ENCODE measurements at places on chromosomes 11 and 22.

DNA sequence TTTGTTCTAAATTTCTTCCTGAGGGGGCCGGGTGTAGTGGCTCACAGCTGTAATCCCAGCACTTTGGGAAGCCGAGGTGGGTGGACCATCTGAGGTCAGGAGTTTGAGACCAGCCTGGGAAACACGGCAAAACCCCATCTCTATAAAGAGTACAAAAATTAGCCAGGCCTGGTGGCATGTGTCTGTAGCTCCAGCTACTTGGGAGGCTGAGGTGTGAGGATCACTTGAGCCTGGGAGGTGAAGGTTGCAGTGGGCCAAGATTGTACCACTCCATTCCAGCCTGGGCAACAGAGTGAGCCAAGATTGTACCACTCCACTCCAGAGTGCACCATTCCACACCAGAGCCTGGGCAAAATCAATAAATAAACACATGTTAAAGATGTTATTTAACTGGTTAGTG, 20.6 kb upstream of the TOP3B start:
- DNase-seq, result no peak

DNA sequence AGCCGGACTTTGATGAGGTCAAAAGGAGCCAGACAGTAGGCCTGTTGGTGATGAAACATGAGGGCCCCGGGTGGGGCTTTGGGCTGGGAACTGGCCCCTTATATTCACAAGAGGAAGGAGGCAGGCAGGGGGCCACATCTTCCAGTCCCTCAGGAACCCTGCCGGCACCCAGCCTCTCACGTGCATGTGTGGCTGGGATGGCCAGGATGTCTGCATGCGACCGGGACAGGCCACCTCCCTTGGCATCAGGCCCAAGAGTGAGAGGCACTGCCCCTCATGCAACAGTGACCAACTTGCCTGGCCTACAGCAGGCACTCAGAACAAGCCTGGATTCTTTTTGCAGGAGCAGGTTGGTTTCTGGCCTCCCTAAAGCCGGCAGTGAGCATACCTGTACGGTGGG, 5.4 kb downstream of the SLC25A45 start:
- no peak for DNase-seq

DNA sequence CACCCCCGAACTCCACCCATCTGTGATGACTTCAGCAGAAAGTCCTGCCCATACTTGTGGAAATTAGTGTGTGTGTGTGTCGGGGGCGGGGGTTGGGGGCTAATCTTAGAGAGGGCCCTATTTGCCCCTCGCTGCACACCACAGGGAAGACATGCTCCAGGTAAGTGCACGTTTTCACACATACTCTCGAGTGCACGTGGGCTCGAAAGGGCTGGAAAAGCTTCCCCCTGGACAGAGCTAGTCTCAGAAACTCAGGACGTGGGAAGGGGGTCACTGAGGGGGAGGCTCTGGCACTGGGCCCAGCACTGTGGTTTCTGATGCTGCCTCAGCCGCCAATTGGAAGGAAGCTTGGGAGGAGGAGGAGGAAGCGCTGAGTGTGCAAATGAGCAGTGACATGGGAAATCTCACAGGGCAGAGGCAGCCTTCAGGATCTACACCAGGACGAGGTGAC, 40.7 kb upstream of the CD82 start:
- DNase-seq, result no peak

- no peak for DNase-seq
These were observed 36.0 kb downstream of the PHLDB1 start for GRCh38 chr11:118643142-118643994.

- no peak for DNase-seq
These were observed 788.3 kb downstream of the NTM start for GRCh38 chr11:132158696-132159095.

- DNase-seq, result no peak
These were observed 86.4 kb downstream of the GRK3 start for GRCh38 chr22:25650833-25651232.

GRCh38 chr11:95556011-95556341, 233.6 kb downstream of the FAM76B start:
- no peak for DNase-seq

DNA sequence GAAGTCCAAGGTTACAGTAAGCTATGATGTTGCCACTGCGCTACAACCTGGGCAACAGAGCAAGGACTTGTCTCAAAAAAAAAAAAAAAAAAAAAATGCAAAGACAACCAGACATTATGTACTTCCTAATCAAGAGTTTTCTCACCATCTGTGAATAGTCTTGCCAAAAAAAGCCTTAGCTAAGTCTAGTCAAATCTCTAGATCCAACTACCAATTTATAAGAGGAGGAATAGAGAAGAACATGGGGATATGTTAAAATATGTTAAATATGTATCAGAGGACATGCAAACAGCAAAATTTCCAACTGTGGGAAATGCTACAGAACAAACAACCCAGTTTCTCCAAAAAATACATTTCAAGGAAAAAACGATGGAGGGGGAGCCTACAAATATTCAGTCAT, 45.6 kb downstream of the USP28 start:
- DNase-seq, result no peak

- no peak for DNase-seq
These were observed 34.6 kb upstream of the CEP126 start for GRCh38 chr11:101880222-101880621.

DNA sequence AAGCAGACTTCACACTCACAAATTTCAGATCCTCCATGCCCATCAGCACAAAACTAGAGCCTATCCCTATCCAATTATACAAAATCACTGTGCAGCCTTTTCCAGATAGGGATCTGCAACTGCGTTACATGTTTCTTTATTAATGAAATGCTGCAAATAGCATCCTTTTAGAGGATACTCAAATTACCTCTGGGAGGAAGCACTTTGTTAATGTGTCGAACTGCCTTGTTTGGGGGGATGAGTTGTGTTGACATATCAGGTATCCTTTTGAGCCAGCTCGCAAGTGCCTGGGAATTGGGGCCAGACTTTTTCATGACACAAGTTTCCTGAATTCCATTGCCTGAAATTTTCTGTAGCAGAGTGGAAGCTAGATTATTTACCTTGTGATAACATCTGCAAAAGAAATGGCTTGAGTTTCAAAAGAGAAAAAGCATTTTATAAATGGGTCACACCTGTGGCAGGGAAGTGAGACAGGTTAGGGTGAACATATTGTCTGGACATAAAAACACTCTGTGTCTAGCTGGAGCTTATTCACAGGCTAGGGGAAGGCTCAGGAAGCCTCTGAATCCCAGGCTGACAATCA, 299.1 kb upstream of the MTNR1B start:
- no peak for DNase-seq

- no peak for DNase-seq
These were observed 887.6 kb downstream of the OPCML start for GRCh38 chr11:132644520-132645239.

DNA sequence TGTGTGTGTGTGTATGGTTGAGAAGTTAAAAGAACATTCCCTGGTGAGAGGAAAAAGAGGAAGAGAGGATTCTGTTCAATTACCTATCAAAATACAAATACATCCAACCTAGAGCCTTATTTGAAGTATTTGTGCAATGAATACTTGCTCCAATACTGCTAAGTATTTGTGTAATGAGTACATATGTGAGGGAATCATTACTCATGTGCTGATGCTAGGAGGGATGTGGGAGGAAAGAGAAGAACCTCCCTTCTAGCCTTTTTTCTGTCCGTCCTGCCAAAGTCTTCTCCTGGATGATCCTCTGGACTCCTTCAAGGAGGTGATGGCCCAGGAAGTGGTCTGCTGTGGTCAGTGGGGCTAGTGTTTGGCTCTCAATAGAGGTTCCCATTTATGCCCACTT, 36.0 kb upstream of the ACCSL start:
- DNase-seq, result no peak

DNA sequence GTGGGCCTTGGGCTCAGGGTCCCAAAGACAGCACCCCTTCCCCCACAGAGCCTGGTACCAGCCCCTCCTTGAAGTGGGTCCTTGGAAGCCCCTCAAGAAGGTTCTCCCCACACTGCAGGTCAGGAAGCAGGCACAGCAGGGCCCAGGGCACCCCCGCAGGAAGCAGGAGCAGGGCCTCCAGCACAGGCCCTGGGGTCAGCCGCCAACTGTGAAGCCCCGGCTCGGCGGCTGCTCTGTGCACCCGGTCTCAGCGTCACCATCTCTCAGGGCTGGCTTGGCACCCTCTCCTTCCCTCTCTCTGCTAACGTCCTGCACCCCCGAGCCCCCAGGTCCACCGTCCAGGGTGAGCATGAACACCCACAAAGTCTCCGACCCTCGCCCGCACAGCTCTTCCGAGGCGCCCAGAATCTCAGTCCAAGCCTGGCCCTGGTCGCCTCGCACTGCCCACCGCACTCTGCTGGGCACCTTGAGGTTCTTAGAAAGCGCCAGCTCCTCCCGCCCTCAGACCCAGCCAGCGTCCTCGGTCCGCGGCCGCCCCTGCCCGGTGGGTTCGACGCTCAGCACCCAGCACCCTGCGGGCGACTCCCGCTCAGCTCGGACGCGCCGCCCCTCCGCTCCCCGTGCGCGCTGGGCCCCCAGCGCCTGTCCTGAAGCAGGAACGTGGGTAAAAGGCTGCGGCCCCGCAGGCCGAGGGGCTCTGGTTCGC, 1.4 kb upstream of the SIGIRR start:
- no peak for DNase-seq

- DNase-seq, result peak; percentile 62
These were observed 45.2 kb downstream of the ALX4 start for GRCh38 chr11:44264761-44265160.

Data from tibial artery (tissue), 4 donors.